ENCODE measurements at places on chromosomes 2 and 18.

- no peak for DNase-seq
Observed at GRCh38 chr2:8675543-8675942, 6.3 kb upstream of the ID2 start.

DNA sequence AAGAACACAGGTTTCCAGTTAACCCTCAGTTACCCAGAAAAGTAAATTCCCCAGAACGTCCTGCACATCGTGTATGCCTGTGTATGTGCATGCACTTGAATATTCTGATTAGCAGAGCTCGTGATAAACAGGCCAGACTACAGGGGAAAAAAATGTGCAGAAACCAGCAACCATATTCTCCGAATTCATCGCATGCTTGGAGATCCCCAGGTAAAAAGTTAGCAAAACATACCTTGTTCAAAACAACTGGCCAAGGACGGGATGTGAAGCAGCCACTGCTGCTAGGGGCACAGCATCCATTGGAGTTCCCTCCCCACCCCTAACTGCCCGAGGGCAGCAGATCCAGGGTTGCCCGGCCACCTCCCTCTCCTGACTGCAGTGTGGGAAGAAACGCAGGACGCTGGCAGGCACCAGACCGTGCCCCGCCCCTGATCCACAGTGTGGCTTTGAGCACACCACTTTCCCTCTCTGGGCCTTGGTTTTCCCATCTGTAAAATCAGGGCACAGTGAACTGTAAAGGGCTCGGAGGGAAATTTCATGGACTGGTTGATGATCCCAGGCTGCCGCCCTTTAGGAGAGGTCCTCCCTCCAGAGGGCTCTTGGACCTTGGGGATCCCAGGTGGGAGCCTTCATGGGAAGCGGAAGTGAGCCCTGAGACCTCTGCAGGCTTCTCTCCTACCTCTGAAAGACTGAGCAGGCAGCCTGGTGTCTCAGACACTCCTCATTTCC lies 11.9 kb upstream of the ARID5A start:
- DNase-seq: no peak

- DNase-seq: no peak
Observed at GRCh38 chr18:25066516-25066915, 285.4 kb downstream of the ZNF521 start.

- no peak for DNase-seq
Observed at GRCh38 chr2:188580738-188581137, 289.1 kb downstream of the GULP1 start.

Measured in stimulated activated CD4-positive, alpha-beta T cell treated with anti-CD3 and anti-CD28 coated beads, Interleukin-4, amount 100 ng/mL, for 1 hour (primary cell).